ENCODE measurements at places on chromosomes 11 and 22. TPM values are rescaled to one million over a fixed set of nuclear protein-coding genes. Genes with fewer than 3 reads are reported as not detected.

Gene LINC01488
- not detected for total RNA-seq

Gene OR4C6
- not detected for total RNA-seq

Gene RAG2
- not detected for total RNA-seq

Gene RASSF10
- total RNA-seq = not detected

Gene OR4D9
- total RNA-seq = not detected

Gene BDNF
- total RNA-seq = not detected

Gene C11orf98
- 25.7 TPM for total RNA-seq

Gene CCDC87
- 0.65 TPM for total RNA-seq

Gene CEP126
- 0.81 TPM for total RNA-seq

Gene FAM180B
- total RNA-seq = 0.38 TPM

Gene CRYBB2
- total RNA-seq = not detected

Gene PAX6
- total RNA-seq = not detected

Gene ACR
- total RNA-seq = not detected

Gene LIF
- 0.30 TPM for total RNA-seq

Gene ABTB2
- total RNA-seq = 2.7 TPM

Gene AASDHPPT
- total RNA-seq = 16.1 TPM

Gene DDIAS
- 2.3 TPM for total RNA-seq

Gene P2RX6
- total RNA-seq = 0.30 TPM

Gene DGCR6
- total RNA-seq = 20.0 TPM
